Stimulated activated CD4-positive, alpha-beta T cell treated with anti-CD3 and anti-CD28 coated beads, Interleukin-12 subunit alpha, Interleukin-12 subunit beta, amount 100 ng/mL, for 48 hours (primary cell): ENCODE measurements at places on chromosomes 6 and 20.

DNA sequence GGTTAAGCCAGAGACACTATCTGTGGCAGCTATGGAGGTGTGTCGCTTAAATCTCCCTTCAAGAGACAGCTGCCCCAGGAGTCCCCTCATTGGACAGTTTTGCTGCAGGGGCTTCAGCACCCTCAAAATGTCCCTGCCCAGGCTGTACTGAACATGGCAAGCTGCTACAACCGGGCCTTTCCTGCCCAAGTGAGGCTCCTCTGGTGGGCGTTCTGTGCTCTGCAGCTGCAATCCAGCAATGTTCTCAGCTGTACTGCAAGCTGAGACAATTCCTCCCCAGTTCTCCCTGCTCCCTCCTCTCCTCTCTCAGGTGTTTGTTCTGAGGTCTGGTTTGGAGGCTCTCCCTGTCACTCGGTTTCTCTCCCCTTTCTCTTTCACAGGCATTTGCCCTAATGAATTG is 190.8 kb upstream of the LAMP5 start:
- no peak for DNase-seq

DNA sequence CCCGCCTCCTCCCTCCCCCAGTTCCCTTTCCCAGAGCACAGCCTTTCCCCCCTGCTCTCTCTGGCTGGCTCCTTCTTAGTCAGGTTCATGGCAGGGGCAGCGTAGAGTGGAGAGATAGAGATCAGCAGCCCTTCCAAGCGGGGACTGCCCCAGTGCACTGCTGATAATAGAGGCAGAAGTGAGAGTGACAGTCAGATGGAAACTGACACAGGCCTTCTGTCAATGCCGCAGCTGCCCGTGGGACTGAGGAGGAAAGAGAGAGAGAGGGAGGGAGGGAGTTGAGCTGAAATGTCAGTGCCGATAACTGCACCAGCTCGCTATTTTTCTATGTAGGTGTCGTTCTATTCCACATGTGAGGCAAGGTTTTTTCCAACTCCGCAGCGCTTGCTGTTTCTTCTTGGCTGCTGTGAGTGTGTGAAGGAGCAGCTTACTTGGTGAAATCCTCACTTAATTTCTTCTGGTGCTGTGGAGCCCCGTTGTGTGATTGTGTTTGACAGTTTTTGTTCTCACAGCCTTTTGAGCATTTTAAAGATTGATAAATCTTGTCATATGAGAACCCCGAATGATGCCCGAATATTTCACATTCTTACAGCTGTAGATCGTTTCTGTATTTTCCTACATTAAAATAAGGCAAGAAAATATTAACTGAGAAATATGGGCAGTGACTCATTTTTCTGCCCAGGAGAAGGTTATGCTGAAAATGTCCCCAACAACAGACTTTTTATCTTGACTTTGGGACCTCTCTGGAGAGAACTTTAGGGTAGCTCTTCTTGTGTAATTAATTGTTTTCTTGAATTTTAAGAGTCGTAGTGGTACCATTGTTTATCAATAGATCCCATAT is 386.4 kb upstream of the MMS22L start:
- DNase-seq, result peak; percentile 25

- DNase-seq, result no peak
Observed at GRCh38 chr6:39917329-39917728, 16.9 kb downstream of the MOCS1 start.

GRCh38 chr6:138787138-138787537 is 8.7 kb upstream of the ECT2L start:
- no peak for DNase-seq

- DNase-seq, result no peak
Observed at GRCh38 chr6:53998303-53998702, 112.9 kb upstream of the MLIP start.

- no peak for DNase-seq
Observed at GRCh38 chr6:3912361-3913076, 63.3 kb downstream of the FAM50B start.

DNA sequence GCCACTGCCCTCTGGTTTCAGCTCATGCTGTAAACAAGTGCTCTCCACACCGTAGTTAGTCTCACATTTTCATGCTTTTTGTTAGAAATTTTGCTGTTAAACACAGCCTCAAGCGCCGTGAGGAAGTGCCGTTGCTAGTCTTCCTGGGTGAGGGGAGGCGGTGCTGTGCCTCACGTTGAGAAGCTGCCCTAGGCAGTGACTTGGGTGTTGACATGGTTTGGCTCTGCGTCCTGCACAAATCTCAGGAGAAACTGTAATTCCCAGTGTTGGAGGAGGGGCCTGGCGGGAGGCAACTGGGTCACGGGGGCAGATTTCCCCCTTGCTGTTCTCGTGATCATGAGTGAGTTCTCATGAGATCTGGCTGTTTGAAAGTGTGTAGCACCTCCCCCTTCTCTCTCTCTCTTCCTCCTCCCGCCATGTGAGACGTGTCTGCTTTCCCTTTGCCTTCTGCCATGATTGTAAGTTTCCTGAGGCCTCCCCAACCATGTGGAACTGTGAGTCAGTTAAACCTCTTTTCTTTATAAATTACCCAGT is 95.8 kb downstream of the ERMARD start:
- DNase-seq, result no peak

- DNase-seq, result no peak
Observed at GRCh38 chr6:71524201-71524600, 235.6 kb downstream of the OGFRL1 start.

- no peak for DNase-seq
Observed at GRCh38 chr20:46665602-46666001, 14.3 kb upstream of the SLC13A3 start.

DNA sequence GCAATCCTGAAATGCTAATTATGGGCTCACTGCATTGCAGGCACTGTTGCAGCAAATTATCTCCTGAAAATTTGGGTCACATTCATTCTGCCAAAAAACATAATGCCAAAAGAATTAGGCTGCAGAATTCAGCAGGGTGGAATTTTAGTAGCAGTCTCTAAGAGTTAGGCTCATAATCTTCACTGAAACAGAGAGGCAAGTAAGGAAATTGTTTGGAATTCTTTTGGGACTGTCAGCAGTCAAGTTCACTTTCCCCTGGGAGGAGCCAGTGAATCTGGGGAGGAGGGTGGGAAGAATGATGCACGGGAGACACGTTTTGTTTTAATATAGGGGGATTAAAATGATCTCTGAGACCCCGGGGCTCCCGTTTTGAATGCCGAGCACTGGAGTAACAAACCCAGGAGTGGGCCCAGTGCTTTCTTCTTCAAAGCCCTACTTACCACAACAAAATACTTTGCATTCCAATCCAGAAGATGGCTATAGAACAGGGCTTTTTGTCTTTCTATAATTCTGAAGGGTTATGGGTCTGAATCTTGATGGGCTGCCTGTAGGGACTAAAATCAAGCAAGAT is 44.7 kb downstream of the SOBP start:
- DNase-seq, result no peak

- no peak for DNase-seq
Observed at GRCh38 chr20:47985092-47985850, 200.0 kb upstream of the SULF2 start.

DNA sequence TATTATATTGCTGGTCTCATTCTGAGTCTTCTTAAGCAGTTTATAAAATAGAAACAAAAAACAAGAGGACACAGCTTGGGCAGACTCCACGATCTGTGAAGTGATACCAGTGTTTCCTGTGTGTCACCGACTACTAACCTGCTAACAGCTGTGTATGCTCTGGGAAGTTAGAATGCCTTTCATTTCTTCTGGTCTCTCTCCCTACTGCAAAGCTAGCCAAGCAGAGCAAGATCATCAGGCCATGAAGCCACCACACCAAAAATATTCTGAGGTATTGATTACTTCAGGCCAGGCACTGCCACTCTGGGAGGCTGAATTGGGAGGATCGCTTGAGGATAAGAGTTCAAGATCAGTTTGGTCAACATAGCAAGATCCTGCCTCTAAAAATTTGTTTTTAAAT is 46.9 kb upstream of the SMIM29 start:
- no peak for DNase-seq

- no peak for DNase-seq
Observed at GRCh38 chr20:25035921-25036320, 22.0 kb downstream of the ACSS1 start.

GRCh38 chr6:170423030-170423429 is 116.5 kb downstream of the FAM120B start:
- DNase-seq, result no peak

DNA sequence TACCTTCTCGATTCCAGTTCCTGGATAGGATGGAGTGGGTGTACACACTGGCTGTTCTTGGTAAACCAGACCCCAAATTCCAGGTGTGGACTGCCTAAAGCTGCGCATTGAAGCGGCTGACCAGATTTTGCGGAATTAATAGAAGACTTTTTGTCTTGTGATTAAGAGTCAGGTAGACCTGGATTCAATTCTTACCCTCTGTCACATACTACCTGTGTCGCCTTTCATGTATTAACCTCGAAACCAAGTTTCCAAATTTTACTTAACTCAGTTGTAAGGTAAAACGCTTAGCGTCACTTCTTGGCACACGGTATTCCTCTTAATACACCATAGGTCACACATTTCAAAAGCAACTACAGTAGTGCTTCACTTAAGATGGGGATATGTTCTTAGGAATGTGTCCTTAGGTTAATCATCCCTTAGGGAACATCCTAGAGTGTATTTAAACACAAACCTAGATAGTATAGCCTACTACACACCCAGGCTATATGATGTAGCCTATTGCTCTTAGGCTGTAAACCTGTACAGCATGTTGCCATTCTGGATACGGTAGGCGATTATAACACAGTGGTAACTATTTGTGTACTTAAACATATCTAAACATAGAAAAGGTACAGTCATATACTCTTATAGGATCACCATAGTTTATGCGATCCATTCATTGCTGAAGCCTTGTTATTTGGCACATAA is 733 bp upstream of the GOPC start:
- DNase-seq, result no peak

DNA sequence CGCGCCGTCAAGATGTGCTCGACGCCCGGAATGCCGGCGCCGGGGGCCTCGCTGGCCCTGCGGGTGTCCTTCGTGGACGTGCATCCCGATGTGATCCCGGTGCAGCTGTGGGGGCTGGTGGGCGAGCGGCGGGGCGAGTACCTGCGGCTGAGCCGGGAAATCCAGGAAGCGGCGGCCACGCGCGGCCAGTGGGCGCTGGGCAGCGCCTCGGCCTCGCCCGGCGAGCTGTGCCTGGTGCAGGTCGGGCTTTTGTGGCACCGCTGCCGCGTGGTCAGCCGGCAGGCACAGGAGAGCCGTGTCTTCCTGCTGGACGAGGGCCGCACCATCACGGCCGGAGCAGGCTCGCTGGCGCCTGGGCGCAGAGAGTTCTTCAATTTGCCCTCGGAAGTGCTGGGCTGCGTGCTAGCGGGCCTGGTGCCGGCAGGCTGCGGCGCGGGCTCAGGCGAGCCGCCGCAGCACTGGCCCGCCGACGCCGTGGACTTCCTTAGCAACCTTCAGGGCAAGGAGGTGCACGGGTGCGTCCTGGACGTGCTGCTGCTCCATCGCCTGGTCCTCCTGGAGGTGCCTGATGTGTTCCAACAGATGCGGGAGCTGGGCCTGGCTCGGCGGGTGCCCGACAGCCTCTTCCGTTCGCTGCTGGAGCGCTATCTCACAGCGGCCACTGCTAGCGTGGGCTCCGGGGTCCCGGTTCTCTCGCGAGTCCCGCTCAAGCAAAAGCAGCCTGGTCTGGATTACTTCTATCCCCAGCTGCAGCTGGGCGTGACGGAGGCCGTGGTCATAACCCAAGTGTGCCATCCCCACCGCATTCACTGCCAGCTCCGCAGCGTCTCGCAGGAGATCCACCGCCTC is 656 bp downstream of the TDRD6 start:
- DNase-seq, result no peak

- no peak for DNase-seq
Observed at GRCh38 chr6:168147205-168147738, 68.3 kb upstream of the FRMD1 start.

DNA sequence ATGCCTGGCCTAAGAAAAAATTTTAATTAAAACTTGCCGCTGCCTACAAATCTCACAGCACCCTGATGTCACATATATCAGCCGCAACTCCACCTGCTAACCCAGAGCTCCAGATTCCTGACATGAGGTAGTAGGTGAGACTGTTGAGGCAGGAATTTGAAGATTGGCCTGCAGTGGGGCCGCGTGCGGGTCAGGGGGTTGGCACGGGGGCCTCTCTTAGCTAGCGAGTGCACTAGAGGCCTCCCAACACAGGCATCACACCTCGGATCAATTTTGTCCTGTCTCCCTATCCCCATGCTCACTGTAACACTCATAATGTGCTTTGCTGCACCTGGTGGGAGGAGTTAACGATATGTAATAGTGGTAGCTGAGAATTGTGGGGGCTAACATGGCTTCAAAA is 349.8 kb downstream of the CDC5L start:
- DNase-seq, result no peak

- DNase-seq, result no peak
Observed at GRCh38 chr6:53241938-53242337, 93.3 kb upstream of the GCM1 start.

DNA sequence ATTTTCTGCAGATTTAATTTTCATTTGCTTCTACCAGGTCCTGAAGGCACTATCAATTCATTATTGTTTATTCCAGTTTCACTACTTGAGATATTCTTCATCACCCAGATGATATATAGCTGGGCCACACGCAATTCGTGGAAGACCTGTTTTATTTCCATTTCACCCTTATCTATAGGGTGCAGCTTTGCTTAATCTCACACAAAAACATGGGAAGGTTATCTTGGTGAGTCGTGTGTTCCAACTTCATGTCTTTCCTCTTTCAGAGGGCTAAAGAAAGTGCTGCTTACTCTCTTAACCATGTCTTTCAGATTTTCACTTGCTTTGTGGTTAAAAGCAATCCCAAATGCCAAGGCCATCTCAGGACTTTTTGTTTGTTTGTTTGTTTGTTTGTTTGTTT is 194.0 kb downstream of the SOD2 start:
- DNase-seq, result no peak

GRCh38 chr20:4074877-4075455 is 59.6 kb upstream of the RNF24 start:
- no peak for DNase-seq

DNA sequence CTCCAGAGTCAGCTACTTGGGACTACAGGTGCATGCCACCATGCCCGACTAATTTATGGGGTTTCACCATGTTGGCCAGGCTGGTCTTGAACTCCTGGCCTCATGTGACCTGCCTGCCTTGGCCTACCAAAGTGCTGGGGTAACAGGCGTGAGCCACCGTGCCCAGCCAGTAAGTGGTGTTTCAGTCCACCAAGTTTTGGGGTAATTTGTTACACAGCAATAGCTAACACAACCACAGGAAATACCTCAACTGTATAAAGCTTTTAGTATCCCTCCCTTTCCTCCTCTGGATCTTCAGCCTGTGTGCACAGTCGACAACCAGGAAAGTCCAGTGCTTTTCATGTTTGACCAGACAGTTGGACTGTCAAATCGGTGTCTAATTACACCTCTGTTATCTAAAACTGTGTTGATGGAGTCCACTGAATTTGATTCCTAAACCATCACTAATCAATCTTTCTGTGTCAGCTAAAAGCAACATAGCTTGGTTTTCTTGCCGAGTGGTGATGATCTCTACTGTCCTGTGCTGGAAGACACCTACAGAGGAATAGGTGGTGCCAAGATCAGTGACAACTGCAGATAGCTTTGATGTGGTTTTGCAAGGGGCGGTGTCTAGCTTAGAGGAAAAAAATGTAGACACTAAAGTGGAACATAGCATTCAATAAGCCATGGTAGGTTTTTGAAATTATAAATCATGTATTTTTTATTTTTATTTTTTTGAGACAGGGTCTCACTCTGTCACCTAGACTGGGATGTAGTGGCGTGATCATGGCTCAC is 22.2 kb upstream of the ZBTB2 start:
- DNase-seq, result no peak
